ENCODE measurements at places on chromosomes 7 and 10.
A peak's percentile ranks its signal among the peaks of the same experiment; 100 is the strongest.

DNA sequence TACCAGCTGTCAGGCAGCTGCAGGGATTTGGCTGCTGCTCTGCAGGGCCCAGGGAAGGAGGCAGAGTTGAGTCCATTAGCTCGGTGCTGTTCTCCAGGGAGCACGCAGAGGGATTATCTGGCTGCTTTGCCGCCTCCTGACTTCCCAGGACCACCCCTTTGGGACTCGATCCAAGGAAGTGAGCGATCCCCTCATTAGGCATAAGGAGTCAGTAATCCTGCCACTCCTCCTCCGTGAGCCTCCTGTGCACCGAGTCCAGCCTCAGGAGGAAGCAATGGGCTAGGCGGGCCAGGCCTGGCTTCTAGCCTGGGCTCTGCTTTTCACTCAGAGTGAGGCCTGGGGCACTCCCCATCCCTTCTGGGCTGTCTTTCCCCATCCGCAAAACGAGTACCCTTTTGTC, 417.9 kb downstream of the RPS24 start:
- DNase-seq = peak; percentile 8

DNA sequence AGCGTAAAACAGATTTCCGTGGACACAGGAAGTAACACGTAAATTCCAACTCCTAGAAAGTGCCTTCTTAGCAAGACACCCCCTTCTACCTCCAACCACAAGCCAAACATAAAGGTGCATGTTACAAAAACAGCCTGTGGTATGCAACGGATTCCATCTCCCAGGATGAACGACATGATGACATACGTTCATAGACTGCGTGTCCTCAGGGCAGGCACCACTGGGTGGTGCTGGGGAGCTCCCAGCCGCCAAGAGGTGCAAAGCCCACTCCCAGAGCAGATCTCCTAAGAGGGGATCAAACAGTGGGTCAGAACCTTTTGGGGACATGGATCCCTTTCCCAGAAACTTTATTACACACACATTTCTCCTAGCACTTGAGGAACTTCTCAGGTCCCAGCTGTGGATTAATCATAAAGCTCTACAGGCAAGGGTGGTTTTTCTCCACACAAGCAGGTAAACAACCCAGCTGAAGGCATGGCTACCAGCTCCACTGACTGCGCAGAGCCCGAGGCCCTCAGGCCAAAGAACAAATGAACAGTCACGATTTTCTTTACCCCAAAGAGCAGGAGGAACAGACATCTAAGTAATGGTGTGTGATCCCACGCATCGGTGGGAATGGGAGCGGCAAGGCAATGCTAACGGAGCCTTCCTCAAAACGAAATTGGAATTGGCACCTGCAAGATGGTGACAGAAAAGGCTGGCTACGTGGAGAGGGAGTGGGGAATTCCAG, 13.8 kb downstream of the PSAP start:
- no peak for DNase-seq

- DNase-seq = peak; percentile 9
Measured at GRCh38 chr10:125982260-125982948, 86.0 kb downstream of the FANK1 start.

DNA sequence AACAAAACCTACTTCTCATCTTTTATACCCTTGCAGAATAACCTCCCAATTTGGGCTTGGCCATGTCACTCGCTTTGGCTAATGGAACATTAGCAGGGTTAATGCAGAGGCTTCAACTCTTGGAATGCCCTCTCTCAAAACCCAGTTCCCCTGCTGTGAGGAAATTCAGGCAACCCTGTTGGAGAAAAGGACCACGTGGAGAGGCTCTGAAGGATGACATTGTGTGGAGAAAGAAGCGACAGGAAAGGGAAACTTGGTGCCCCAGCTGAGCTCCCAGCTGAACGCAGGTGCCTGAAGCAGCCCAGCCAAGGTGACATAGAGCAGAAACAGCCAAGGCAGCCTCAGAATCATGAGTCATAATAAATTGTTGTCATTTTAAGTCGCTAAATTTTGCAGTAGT, 214.2 kb upstream of the GHITM start:
- no peak for DNase-seq

- no peak for DNase-seq
Measured at GRCh38 chr7:142188846-142189245, 69.0 kb downstream of the PRSS58 start.

- DNase-seq = no peak
Measured at GRCh38 chr7:109806548-109806947, 1236.9 kb downstream of the DNAJB9 start.
